ENCODE measurements at places on chromosomes 6 and 20.

DNA sequence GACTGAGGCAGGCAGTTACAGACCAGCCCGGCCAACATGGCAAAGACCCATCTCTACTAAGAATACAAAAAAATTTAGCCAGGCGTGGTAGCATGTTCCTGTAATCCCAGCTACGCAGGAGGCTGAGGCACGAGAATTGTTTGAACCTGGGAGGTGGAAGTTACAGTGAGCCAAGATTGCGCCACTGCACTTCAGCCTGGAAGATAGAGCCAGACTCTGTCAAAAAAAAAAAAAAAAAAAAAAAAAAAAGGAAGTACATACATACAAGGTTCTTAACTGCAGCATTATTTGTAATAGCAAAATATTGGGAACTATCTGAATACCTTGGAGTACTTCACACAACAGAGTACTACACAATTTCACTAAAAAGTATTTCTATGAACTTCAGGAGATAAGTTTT lies 183.5 kb upstream of the OLIG3 start:
- DNase-seq = no peak

DNA sequence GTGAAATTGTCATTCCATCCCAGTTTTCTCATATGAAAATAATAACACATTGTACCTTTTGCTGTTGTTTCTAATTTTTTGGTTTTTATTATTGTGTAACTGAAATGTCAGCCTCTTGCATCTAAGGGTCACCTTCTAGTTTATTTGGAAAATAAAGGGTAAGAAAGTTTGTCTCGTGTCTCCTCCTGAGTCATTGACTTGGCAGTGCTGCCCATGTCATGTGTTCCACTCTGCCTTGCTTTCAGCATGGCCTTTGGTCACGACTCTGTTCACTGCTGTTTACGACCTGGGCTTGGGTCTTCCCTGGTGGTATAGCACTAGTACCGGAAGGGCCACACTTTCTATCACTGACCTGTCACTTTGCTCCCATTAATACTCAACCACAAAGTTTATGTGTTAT lies 171.4 kb upstream of the RSPO3 start:
- no peak for DNase-seq

- DNase-seq = no peak
Observed at GRCh38 chr6:133247581-133247980, 6.4 kb downstream of the EYA4 start.

DNA sequence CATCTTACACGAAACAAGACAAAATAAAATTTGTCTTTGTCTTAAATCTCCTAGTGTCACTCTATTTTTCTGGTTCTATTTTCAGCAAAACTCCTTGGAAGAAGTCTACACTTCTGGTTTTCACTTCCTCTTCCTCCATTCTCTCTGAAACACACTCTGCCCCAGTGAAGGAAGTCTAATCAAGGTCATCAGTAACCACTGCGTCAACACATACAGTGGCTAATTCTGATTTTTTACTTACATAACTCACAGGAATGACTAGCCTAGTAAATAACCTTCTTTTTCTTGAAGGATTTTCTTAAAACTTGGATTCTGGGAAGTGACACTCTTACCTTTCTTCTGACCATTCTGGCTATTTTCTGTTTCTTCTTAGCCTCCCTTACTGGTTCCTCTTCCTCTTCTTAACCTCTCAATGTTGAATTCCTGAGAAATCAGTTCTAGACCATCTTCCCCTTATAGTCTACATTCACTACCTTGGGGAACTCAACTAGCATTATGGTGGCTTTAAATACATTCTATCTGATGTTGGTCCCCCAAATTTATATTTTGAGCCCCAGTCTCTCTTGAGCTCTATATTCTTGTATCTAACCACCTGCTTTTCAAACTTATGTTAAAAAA lies 37.5 kb downstream of the AIG1 start:
- DNase-seq = no peak

GRCh38 chr20:5933802-5934436 lies 16.4 kb downstream of the TRMT6 start:
- no peak for DNase-seq

GRCh38 chr6:39314273-39314795 lies at the start of gene KCNK17:
TSS of gene KCNK17 (minus strand) at chr6:39314419. CDS start at chr6:39314320, 99 bp downstream.
- no peak for DNase-seq

GRCh38 chr20:18909254-18909653 lies 95.7 kb downstream of the SCP2D1 start:
- DNase-seq = no peak
